NCI-H2171 treated with DMSO at 0.1 percent for 48 hours (cell line): ENCODE measurements at places on chromosomes 1 and 21.
A peak's percentile ranks its signal among the peaks of the same experiment; 100 is the strongest.

GRCh38 chr1:20112279-20113000 is 6.9 kb downstream of the PLA2G2D start:
- peak; percentile 77 for DNase-seq

- DNase-seq: no peak
Measured at GRCh38 chr1:46705408-46705807, 13.5 kb downstream of the EFCAB14 start.

- DNase-seq: peak; percentile 86
Measured at GRCh38 chr21:45248893-45249381, 38.8 kb downstream of the POFUT2 start.

GRCh38 chr1:166944186-166944967 is 31.0 kb downstream of the ILDR2 start:
- no peak for DNase-seq

DNA sequence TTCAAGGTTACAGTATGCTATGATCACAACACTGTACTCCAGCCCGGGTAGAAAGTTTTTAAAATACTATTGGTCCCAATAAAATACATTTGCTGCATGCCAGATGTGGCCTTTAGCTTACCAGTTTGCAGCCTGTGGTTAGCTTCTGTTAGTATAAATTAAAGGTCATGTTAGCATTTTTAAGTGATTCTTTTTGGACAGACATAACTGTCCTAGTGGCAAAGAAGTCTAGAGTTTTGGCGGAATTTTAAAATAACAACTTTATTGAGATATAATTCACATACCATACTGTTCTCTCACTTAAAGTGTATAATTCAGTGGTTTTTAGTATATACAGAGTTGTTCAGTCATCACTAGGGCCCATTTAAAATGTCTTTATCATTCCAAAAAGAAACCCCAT is 24.3 kb upstream of the TMEM39B start:
- no peak for DNase-seq

- DNase-seq: no peak
Measured at GRCh38 chr1:200969726-200970561, 53.6 kb downstream of the KIF21B start.

- DNase-seq: no peak
Measured at GRCh38 chr1:91757763-91758460, 128.0 kb downstream of the TGFBR3 start.

GRCh38 chr21:38321568-38321967 is 64.8 kb downstream of the KCNJ15 start:
- DNase-seq: no peak

DNA sequence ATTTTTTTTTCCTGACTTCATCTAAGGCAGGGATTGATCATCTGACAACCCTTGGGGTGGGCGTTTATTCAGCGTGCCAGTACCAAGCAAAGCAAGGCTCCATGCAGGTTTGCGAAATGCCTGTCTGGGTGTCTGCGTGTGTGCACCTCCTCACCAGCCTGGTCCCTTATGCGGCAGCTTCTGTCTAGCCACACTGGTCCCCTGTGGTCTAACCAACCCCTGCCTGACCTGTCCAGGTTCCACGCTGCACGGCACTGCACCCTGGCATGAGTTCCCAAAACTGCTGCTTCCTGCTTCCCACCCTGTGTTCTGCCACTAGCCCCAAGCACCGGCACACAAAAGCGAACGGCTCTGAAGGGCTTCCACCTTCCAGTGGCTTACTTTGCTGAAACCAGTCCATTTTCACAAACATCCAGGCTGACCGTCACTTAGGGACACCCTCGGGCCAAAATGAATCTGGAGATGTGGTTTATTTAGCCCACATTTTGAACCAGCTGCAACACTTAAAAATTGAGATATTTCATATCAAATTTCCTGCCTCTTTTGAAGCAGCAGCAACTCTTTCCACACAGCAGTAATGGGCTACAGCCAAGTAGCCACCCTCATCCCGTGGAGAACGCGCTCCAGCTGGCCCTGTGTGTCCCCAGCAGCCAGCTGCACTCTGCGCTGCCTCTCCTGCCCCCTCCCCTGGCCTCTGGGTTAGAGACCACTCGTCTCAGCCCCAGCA is 55.7 kb downstream of the HLCS start:
- DNase-seq: no peak

DNA sequence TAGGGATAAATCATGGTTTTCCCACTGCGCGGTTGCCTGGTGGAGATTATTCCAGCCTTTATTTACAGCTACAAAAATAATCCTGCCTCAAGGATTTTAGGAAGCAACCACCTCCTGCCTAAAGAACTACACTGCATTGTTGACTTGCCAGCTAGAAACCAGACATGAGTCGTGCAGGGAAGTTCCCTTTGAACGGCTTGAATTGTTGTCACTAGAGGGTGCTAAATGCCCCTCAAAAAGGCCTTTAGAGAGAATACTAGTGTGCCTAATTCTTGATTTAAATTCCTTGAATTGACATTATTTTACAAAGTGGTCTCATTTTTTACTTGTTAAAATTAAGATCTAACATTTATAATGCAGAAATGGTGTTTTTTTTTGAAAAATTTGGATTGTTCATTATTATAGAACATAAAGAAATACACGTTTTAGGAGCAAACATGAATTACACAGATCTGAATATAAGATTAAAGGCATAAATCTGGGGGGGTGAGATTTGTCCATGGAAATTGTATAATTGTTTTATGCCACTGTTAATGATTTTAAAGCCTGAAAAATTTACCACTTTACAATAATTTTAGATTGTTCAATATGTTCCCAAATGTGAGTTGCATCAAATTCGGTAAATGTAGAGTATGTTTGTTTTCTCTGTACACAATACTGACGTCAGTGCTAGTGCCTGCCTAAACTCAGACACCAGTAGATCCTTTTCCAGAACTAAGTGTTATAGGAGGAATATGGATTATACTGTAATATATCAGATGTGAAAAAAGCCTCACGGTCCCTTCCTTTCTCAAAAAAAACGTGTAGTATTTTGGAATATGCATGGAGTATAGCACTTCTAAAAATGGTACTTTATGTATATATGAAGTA is 7.6 kb upstream of the ERG start:
- peak; percentile 46 for DNase-seq

GRCh38 chr1:223153177-223154119 is 10.4 kb upstream of the TLR5 start:
- DNase-seq: no peak

- DNase-seq: peak; percentile 98
Measured at GRCh38 chr1:21573971-21574465, 64.8 kb downstream of the ALPL start.

DNA sequence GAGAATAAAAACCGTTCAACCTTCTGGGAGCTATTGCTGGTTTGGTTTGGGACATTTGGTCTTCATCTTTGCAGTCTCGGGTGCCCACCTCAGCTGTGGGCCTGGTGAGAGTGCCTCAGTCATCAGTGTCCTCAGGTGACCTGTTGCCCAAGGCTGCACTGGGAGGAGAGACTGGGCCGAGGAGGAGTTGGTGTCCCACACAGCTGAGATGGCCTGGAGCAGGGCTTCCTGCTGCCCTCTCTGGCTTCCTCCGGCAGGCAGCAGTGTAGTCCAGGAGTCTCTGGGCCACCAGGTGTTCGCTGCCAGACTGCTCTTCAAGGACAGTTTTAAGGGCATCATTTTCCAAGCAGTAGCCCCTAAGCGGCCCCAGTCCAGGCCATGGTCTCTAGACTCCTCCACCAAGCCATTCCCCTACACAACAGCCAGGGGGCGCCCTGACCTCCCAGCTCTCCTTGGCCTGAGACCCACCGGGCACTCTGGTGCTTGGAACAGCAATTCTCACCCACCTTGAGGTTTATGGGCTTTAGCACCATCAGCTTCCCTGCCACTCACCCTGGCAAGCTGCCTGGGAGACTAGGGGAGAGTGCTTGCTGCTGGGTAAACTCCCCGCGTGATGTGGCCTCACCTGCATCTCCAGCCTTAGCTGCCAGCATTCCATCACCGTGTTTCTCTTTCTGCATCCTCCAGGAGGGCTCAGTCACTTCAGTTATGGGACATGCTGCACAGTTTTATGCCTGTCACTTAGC is 9.1 kb upstream of the SYTL1 start:
- no peak for DNase-seq

DNA sequence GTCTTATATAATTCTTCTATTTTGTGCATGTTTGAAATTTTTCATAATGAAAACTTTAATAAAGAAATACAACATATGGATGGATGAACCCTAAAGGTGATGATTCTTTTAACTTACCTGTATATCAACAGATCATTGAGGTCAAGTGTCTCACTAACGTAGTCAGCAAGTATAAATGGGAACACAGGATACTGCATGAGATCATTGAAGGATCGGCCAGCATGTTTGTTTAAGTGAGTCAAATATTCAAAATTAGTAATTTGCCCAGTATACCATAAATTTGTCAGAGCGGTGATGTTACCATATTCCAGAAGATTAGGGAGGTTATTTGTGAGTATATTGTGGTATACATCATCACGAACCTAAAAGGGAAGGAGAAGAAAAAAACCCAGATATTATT is 71.0 kb upstream of the GNG4 start:
- DNase-seq: no peak

GRCh38 chr1:227869279-227869842 is 53.9 kb downstream of the PRSS38 start:
- DNase-seq: no peak

DNA sequence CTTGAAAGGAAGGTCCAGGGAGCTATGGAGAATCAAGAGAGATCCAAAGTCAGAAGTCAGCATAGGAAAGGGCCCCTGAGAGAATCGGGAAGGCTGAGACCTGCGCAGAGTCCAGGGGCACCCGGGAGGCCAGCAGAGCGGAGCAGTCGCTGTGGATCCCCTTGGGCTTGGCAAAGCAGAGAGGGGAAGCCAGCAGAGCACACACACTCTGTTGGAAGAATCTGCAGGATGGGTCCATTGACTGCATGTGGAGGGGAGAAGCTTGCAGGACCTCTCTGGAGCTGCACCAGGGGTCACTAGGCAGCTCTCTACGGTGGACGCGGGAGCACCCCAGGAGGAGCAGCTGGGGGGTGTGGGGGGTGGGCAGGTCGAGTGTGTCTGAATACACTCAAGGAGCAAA is 6.4 kb downstream of the RIPK4 start:
- DNase-seq: no peak
